Kidney (tissue), 22 donors: ENCODE measurements at places on chromosomes 4 and X.
A peak's percentile ranks its signal among the peaks of the same experiment; 100 is the strongest.

GRCh38 chrX:10901290-10901633, 209.9 kb upstream of the HCCS start:
- DNase-seq, result no peak

DNA sequence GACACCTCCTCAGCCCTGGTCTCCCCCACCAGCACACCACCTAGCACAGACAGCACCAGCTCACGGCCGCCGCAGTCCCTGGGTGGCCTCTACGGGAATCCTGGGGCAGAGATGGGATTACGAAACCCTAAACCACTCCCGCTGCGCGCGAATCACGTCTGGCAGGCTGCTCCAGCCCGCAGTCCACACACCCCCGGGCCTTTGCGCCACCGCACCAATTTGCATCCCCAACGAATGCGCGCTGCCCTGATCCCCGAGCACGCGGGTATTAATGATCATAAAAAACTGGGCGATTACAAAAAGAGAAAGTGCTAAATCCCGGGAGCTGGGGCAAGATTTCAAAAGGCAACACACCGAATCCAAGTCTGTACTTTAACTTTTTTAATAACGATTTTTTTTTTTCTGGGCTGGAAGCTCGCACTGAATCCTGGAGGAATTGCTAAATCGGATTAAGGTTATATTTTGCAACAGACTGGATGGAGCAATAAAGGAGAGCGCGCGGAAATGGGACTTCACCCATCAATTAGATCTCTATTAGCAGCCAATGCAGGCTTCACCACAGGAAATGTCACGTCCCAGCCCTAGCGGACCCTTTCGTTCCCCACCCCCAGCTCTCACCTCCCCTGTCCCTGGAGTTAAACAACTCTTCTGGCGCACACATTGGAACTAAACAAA, 69.8 kb upstream of the TMEM33 start:
- DNase-seq, result peak; percentile 59

GRCh38 chrX:24423960-24424359, 41.1 kb upstream of the PDK3 start:
- DNase-seq, result peak; percentile 67

DNA sequence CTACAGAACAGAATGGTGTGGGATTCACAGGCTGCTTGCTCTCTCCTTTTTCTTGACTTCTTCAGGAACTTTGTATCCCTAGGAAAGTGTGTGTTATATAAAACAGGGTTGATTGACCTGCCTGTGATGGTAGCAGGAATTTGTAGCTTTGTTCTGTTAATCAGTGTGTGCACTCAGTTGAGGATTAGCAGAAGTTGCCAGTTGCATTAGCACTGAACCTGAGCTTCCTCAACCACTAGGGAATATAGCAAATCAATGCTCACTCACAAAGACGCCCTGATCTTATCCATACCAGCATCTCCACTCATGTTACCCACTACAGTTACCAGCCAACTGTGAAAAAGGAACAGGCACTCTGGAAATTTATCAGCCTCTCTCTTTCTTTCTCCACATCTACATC, 319.1 kb upstream of the EMCN start:
- DNase-seq, result no peak

DNA sequence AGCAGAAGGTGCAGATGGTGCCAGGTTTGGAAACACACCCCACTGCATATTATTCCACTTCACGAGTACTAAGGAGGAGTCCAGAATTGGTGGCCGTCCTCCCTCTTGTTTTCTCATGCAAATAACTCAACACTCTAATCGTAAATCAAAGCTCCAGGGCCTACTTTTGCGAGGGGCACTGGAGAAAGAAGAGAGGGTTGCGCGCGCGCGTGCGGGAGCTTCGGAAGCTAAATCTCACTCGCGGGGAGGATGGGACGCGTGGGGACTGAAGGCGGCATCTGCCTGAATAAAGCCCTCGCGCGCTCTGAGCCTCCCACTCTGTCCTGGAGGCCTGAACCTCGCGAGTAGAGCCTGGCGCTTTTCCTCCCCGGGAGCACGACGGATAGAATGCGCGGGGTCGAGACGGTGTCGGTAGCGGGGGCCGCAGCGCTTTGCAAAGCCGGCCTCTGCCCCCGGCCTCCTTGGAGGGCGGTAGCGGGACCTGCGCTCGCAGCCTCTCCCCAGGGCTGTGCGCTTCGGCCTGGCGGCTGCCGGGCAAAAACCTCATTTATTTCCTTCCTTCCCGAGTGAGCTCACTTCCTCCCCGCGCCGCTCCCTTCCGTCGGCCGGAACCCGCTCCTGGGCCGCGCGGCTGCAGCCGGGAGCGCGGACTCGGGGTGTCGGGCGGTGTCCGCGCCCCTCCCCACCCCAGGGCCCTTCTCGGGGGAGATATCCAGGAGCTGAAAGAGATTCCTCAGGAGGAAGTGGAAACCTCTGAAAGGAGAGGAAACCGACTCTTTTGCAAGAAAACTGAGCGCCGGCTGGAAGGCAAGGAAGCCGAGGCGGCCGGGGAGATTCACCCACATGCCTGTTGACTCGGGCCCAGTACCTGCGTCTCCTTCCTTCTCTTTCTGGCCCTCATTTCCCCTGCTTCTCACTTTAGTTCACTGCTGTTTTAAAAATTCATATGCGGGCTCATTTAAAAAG, 20.7 kb downstream of the HAND2 start:
- DNase-seq, result peak; percentile 79

DNA sequence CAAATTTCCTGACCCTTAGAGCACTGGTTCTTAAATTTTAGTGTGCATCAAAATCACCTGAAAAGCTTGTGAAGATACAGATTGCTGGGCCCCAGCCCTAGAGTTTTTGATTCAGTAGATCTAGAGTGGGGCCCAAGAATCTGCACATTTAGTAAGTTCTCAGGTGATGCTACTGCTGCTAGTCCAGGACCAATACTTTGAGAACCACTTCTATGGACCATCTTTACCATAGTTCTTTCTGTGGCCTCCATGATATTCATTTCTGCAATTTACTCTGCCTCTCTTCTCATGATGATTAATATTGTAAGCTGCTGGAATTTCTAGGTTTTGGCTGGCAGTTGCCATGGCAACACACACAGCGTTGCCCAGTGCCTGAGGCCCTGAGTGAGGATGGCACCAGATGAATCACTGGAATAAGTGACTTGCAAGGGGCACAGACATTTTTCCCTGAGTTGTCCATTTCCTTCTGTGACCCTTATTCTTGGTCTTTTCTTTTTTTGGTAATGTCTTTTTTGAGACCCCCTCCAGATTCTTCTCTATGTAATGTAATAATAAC, 83.6 kb downstream of the PPP1R2C start:
- DNase-seq, result no peak

GRCh38 chr4:70000711-70001110, 4.9 kb downstream of the STATH start:
- DNase-seq, result no peak

- no peak for DNase-seq
Observed at GRCh38 chr4:15341733-15342300, 86.0 kb upstream of the C1QTNF7 start.

GRCh38 chrX:12370497-12370986, 232.3 kb downstream of the FRMPD4 start:
- DNase-seq, result no peak

GRCh38 chr4:41181037-41181436, 33.3 kb downstream of the APBB2 start:
- no peak for DNase-seq

- no peak for DNase-seq
Observed at GRCh38 chr4:115274545-115274944, 161.1 kb upstream of the NDST4 start.

GRCh38 chrX:151226941-151227340, 50.6 kb downstream of the GPR50 start:
- DNase-seq, result no peak

DNA sequence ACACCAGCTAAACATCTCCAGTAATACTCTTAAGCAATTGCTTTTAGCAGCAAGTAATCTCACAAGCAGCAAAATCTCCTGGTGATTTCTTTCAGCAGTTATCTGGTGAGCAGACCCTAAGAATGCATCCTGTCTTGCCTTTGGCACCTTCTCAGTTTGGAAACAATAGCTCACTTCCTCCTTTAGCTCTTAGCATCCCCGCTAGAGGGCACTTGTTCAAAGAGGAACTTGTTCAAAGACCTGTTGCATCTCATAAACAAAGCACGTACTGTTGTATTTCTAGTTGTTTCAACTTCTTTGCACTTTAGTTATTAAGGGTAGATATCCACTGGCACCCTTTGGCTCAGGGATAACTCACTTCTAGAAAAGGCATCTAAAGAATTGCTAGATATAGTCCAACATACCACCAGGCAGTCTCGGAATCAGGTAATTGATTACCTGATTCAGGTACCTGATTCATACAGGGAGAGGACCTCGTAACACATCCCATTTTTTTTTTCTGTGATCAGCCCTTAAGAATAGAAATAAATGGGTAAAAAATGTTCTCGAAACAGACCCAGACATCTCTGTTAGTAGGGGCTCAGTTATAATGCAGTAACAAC, 81.9 kb upstream of the QRFPR start:
- peak; percentile 44 for DNase-seq

DNA sequence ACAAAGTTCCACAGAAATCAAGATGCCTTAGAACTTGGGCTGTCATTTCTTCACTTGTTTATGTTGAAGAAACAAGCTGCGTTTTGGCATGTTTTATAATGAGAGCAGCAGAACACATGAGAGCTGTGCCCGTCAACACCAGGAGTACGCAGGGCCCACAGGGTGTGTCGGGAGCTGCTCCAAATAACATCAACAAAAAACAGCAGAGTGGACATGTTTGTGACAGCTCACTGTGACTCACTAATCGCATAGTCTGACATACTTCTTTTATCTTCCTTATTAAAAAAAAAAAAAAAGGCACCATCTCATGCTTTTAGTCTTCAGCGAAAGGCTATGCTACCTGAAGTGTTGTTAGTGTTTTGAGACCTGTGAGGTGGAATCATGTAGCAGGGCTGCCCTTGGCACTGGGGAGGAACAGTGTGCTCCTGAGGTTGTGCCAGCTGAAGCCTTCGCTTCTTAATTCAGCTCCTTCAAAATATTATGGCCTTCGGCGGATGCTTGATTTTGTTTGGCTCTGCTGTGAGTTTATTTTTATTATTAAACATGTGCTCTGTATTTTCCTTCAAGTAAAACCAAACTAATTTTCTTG, 32.8 kb downstream of the FHDC1 start:
- DNase-seq, result no peak

DNA sequence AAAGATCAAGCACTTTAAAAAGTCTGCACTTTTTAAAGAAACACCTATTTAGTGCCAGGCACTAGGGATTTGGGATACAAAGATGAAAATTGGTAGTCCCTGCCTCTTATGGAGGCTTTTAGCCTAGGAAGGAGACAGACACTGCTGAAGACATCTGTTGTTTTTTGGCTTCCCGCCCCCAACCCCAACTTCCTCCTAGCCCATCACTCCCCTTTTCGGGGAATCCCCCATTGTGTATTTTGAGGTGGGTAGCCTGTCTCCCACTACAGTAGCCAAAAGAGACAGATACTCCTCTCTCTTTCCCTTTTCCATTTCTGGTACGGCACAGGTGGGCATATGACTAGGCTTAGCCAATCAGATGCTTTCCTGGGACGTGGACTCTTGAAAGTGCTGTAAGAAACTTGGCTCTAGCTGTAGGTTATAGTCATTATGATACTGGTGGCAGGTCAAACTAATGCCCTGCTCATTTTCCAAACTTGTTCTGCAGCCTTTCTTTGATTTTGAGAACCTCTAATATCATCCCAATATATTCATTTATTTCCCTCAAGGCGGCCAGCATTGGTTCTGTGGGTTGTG, 194.6 kb upstream of the RBPJ start:
- no peak for DNase-seq

GRCh38 chr4:127643791-127644190, 11.0 kb downstream of the INTU start:
- no peak for DNase-seq

DNA sequence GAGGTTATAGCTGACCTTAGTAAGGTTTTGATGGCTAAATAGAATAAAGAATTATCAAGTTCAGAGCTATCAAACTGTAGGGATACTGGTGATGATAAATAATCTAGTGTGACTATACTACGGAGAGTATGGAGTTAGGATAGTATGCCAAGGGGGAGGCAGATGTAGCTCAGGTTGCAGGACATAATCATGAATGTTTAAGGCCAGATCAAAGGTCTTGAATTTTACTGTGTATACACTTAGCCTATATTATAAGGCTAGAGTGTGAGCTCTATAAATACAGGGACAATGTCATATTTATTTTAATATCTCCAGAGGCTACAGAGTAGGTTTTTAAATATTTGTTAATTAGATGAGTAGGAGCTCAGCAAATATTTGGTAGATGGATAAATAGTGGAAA, 131.1 kb upstream of the STIM2 start:
- DNase-seq, result no peak

- DNase-seq, result no peak
Observed at GRCh38 chr4:128688846-128689437, 120.6 kb upstream of the JADE1 start.

DNA sequence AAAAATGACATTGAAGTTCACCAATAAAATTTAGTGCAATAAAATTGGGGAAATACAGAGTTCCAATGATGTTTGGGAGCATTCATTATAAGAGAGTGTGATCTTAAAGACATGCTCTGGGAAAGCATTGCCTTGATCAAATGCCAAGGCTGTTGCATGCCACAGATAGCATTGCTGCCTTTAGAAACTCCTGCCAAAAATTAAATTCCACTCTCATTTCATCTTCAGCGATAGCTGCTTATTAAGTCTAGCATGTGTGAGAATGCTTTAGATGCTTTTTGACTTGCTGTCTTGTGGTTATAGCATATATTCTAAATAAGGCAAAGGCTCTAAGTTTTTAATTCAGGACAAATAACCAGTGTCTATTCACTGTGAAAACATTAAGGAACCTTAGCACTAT, 49.3 kb downstream of the NPNT start:
- DNase-seq, result no peak

DNA sequence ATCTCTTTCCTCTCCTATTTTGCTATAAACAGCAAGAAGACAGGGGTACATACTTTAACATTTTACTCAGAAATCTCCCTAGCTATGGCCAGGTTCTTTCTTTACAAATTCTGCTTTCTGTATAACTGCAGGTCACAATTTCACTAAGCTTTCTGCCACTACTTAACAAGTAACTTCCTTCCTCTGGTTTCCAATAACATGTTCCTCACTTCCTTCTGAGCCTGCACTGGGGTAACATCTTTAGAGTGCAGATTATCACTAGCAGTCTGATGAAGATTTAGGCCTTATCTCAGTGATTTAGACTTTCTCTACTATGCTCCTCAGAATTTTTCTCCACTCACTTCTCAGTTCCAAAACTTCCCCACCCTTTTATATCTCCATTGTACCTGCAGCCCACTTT, 1930.5 kb upstream of the AGA start:
- DNase-seq, result no peak

GRCh38 chr4:188534297-188534696, 395.1 kb downstream of the TRIML1 start:
- DNase-seq, result no peak
